A549 treated with AZD2906 at 1 μM for 4 hours (cell line): ENCODE measurements at places on chromosomes 7 and 10. TPM values are rescaled to one million over a fixed set of nuclear protein-coding genes. Genes with fewer than 3 reads are reported as not detected.

The PSPH gene
- 19.7 to 31.0 TPM (median 23.3 TPM) in 5 replicates for total RNA-seq

The CSGALNACT2 gene
- 9.7 to 13.7 TPM (median 11.7 TPM) in 5 replicates for total RNA-seq

The PTF1A gene
- total RNA-seq: not detected in 5 replicates

The BCL7B gene
- 62.0 to 74.0 TPM (median 68.5 TPM) in 5 replicates for total RNA-seq

The CTBP2 gene
- 107 to 131 TPM (median 123 TPM) in 5 replicates for total RNA-seq

The PRTFDC1 gene
- 15.3 to 19.8 TPM (median 16.4 TPM) in 5 replicates for total RNA-seq
